ENCODE measurements at places on chromosomes 16 and 17.

DNA sequence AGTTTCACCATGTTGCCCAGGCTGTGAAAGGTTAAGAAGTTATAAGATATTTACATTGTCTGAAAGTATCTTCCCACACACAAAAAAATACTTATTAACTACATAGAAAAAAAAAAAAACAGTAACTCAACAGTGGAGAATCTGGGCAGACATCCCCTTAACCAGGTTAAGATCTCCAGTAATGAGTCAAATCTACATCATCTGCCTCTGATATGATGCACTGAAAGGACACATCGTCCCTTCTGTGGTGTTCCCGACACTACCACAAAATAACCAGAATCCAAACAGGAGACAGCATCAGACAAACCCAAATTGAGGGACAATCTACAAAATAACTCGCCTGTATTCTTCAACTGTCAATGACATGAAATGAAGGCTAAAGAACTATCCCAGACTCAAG, 40.0 kb downstream of the CMTM4 start:
- no peak for DNase-seq

GRCh38 chr17:15649861-15650421, 30.4 kb upstream of the FBXW10B start:
- no peak for DNase-seq

- no peak for DNase-seq
Observed at GRCh38 chr16:12124742-12125141, 148.2 kb downstream of the SNX29 start.

- no peak for DNase-seq
Observed at GRCh38 chr17:15408803-15409202, 58.6 kb downstream of the CDRT4 start.

DNA sequence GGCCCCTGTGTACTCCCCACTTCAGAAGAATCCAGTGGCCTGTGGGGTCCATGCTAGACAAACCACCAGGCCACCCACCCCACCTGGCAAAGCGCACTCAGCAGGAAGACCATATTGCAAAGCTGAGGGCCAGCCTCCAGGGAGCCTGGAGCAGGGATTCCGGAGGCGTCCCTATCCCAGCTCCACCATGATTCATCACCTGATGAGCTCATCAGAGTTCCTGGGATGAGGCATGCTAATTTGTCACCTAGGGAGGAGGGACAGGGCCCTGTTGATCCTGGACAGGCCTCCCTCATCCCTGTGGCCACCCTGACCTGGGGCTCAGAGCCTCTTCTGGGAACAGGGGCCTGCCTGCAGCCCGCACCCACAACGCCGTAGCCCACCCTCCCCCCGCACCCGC, 131.6 kb upstream of the PLCG2 start:
- no peak for DNase-seq
